ENCODE measurements at places on chromosomes 6 and 20.

- peak; percentile 66 for DNase-seq
Measured at GRCh38 chr20:62066339-62066982, 780 bp upstream of the TAF4 start.

- no peak for DNase-seq
Measured at GRCh38 chr6:42522942-42523814, 40.7 kb upstream of the UBR2 start.

DNA sequence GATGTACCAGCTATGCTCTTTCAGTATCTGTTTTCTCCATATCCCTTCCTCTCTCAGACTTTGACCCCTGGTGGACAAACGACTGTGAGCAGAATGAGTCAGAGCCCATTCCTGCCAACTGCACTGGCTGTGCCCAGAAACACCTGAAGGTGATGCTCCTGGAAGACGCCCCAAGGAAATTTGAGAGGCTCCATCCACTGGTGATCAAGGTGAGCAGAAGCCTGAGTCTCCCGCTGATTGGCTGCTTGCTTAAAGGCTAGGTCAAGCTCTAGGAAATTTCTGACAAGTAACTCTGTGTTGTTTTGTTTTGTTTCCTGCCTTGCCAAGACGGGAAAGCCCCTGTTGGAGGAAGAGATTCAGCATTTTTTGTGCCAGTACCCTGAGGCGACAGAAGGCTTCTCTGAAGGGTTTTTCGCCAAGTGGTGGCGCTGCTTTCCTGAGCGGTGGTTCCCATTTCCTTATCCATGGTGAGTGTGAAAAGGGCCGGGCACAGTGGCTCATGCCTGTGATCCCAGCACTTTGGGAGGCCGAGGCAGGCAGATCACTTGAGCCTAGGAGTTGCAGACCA lies 28.6 kb downstream of the C6orf89 start:
- DNase-seq: peak; percentile 90

DNA sequence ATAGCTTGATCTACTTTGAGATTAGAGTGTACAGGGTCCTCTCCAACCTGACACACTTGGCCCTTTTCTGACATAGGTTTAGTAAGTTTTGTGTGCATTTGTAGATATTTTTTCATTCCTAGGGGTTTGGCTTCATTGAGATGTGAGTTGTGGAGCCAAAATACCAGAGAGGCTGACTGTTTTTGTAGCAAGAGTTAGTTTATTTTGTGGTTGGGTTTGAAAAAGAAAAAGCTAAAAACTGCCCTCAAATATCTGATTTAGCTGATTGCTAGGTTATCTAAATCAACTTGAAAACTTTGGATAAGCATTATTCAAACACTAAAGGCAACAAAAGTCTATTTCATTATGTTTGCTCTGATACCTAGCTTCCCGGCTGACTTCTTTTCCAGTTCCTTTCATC lies 164.7 kb upstream of the CENPW start:
- DNase-seq: no peak

- DNase-seq: no peak
Measured at GRCh38 chr20:36741072-36741471, 4.8 kb downstream of the NDRG3 start.

Measured in RWPE1 (cell line).